ENCODE measurements at places on chromosomes 1 and 21.
A peak's percentile ranks its signal among the peaks of the same experiment; 100 is the strongest.

DNA sequence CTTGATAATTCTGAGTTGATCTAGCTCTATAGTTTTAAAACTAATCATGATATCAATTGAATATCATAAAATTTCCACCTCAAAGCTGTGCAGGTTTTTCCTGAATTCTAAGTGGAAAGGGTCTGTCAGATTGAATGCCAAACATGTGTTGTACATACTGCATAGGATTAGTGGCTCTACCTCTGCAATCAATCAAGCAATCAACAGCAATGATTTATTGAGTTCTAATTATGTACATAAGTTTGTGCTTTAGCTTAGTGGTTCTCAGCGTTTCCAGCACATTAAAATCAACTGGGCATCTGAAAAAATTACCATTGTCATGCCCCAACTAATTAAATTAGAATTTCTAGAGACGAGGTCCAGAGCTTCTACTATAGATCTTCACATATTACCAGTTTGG is 251.5 kb downstream of the BACH1 start:
- no peak for DNase-seq

GRCh38 chr21:38769191-38769780 is 36.4 kb upstream of the ETS2 start:
- DNase-seq = no peak

DNA sequence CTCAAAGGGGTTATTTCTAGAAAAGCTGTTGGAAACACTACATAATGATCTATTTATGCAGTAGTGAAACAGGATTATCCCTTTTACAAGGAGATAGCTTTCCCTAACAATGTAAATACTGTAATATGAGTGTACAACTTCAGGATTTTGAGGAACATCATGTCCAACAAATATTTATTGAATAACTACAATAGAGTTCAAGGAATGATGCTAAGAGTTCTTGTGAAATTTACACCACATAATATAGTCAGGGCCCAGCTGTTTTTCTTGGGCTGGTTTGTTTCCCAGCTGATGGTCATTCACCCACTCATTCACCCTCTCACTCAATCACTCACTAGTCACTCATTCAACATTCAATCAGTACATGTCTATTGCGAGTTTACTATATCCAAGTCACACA is 12.3 kb upstream of the LYPLAL1 start:
- DNase-seq = no peak

DNA sequence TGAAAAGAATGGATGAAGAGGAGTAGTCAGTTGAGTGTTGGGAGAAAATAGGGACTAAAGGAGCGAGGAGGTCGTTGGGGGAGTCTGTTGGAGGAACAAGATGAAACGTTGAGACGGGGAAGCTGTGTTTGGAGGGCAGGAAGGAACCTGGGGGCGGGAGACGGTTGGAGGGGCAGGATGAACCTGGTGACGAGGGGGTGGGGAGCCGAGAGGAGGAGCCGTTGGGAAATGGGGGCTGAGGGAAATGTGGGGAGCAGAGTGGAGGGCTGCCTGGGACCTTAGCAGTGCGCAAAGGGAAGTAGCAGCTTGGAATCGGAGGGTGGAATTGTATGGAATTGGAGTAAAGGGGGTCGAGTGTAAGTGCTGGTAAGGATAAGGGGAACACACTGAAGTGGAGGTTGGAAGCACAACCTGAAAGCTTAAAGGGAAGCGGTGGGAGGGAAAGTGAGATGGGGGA is 630 bp downstream of the MTF2 start:
- no peak for DNase-seq

DNA sequence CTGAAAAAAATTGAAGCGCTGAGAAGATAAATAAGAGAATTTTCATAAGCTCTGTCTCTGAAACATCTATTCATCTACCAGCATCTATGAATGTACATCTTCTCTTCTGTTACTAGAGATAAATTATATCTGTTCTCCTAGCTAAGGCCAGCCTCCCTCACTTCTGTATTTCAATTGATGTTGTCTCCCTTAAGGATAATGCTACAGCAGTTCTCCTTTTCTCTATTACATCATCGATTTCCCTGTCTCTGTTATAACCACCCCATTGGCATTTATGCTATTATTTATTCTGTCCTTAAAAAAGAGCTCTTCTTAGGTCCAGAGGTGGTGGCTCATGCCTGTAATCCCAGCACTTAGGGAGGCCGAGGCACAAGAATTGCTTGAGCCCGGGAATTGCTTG is 42.9 kb upstream of the TMCO2 start:
- DNase-seq = no peak

- DNase-seq = no peak
These were observed 16.1 kb upstream of the AQP10 start for GRCh38 chr1:154304664-154305337.

GRCh38 chr1:196488579-196488978 is 119.7 kb downstream of the KCNT2 start:
- DNase-seq = no peak

DNA sequence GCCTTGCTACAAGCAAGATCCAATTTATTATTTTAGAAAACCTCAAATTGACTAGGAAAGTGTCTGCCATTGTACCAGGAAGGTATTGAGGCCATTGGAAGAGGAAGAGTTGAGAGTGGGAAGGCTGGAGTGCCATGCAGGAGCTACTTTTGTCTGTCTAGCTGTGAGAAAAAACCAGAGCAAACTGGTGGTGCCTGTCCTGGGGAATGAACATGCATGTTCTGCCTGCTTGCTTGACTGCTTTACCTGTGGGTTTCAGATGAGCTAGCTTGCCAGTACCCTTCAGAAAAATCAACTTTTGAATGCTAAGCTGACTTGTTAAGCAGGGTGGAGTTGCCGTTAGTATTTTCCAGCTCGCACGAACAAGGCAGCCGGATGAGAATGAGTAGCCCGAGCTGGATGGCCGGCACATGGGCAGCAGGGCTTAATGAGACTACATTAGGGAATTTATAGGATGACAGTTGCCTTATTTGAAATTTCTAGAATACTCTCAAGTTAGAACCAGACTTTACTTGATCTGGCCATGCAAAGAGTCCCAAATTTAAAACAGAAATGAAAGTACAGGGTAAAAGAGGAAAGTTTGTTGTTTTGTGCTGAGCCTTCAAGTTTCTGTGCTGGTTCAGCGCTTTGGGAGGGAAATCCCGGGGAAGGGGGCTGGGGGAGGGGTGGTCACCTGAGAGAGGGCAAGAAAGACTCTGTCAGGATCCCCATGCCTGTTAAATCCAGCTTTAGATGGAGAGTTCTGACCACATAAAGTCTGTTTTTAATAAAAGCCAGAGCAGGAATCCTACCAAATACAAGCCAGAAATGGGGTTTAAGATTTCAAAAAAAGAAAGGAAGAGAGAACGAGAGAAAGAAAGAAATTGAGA is 29.6 kb upstream of the C1orf105 start:
- no peak for DNase-seq

DNA sequence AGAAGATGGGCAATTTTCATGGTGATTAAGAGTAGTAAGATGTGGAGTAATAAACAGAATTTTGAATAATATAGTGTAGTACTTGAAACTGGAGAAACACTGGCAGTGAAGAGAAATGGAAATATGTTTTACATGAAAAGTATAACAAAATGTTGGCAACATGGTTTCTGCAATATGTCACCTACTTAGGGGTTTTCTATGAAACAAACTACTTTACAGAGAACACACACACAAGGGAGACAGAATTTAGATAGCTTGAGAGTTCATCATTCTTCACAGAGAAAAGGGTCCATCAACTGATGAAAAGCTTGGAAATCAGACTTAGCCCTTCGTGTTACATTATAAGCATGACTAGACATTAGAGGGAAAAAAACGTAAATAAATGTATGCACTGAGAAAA is 135.2 kb downstream of the EIF4G3 start:
- DNase-seq = no peak

DNA sequence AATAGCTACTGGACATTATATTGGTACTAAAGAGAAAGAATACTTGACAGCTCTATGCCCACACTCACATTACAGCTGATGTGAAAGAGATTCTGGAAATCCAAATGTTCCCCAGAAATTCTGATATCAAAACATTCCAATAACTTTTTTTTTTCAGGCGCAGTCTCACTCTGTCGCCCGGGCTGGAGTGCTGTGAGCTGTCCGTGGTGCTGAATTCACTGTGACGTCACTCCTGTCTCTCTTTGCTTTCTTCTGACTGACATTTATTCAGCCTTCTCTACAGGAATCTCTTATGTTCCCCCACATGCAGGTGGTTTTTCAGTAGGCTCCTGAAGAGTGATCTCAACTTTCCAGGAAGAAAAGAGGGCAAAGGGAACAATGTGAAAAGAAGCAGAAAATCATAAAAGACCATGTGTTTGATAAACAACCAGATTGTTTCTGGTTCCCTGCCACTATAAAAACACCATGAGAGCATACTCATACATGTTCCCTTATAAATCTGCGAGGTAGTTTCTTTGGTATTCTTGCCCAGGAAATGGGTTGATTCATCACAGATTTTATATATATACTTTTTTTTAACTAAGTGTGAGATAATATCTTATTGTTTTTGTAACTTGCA is 6.2 kb downstream of the S100A7A start:
- peak; percentile 14 for DNase-seq

DNA sequence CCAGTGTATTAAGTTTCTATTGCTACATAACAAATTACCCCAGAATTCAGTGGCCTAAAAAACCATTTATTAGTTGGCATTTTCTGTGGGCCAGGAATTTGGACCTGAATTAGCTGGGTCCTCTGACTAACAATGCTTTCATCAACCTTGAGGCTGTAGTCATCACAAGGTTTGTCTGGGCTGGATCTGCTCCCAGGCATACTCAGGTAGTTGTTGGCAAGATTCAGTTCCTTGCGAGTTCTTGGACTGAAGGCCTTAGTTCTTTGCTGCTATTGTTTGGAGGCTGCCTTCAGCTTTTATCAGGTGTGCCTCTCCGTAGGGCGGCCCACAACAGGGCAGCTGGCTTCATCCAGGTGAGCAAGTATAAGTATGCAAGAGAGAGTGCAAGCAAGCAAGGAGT is 31.4 kb upstream of the DEPDC1 start:
- DNase-seq = no peak

GRCh38 chr1:81174811-81175476 is 625.8 kb upstream of the ADGRL2 start:
- no peak for DNase-seq

DNA sequence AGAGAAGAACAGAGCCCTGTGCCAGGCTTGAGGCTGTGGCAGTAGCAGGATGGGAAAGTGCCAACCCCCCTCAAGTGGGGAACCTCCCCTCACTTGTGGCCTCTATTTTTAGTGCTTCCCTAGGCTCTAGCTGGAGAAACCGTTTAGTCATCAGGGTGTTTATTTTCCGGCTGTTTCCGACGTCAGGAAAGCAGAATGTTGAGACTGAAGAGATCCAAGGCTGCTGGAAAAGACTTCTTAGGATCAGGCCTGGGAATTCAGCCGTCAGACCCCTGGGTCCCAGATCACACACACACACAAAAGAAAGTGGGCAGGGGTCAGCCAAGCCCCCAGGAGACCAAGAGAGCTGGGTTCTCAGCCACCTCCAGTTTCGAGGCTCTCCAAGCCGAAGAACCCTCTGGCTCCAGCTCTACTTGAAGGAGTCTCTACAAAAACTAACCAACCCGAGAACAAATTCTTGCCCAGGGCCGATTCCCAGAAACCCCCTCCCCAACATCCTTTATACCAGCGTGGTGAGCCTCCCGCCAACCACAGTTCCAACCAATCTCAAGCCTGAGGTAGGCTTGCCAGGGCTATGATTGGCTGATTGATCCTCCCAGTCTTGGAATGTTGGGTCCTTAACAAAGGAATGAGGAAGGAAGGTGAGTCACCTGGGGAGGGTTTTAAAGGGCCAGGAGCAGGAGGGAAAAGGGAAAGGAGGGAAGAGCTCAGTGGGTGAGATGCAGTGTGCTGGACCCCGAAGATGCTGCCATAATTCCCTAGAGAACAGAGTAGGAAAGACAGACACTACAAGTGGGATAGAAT is 2.5 kb upstream of the MEF2D start:
- peak; percentile 58 for DNase-seq

DNA sequence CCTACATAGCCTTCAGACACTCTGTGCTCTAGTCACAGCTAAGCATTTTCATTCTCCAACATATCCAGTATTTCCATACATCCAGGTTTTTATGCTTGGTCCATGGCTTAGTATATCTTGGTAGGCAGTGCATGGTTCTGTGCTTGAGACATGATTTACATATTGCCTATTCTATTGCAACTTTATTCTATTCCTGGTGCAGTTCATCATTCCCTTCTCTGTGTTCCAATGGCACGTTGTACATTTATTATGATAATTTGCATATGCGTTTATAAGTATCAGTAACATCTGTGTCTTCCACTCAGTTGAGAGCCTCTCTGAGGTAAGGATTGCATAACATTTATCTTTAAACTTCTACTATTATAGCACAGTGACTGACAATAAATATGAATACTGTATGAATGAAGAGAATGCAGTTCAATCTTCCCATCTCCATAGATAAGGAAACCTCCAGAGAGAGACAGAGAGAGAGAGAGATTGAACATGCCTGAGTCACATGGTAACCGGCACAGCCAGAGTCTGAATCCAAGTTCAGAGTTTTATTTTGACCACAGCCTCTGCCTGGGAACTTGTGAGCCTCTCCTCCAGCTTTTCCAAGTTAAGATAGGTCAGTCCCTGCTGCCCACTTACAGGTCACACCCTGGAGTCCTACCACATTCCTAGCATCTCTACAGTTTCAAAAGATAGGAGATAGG is 41.5 kb downstream of the PLPPR5 start:
- no peak for DNase-seq

GRCh38 chr1:75233302-75233929 is 99.2 kb downstream of the LHX8 start:
- no peak for DNase-seq

- no peak for DNase-seq
These were observed 11.3 kb upstream of the SYT6 start for GRCh38 chr1:114164840-114165543.

GRCh38 chr1:61424382-61424781 is 300.6 kb downstream of the TM2D1 start:
- DNase-seq = no peak

DNA sequence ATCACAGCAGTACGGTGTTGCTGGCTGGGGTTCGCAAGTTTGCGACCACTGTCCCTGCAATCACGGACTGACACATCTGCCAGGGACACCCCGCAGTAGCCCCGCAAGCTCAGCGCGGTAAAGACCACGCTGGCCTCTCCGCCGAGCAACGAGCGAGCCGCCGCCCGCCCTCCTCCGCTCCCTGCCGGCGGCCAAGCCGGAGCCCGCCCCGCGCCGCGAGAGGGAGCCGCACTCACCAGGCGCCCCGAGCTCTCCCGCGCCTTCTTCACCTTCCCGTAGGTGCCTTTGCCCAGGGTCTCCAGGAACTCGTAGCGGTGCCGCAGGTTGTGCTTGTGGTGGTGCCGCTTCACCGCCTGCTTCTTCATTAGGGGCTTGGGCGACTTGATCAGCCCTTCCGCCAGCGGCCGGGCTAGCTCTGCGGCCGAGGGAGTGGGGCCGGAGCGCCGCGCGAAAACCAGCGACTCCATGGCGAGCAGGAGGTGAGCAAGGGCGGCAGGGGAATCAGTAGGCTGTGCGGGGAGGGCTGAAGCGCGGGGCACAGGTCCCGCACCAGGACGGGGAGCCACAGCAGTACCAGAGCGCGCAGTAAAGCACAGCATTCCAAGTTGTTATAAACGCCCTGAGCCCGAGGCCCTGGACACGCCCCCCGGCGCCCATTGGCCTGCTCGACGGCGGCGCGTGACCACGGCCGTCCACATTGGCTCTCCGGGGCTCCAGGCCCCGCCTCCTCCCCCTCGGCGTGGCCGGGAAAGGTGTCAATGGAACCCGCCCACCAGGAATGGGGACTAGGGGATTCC is at the start of gene NUAK2:
TSS of gene NUAK2 (minus strand) at position 584 of the 797 bp plus-strand sequence. CDS start at position 467, 117 bp downstream.
- DNase-seq = peak; percentile 86

Data from C1 segment of cervical spinal cord (tissue), 14 donors.